ENCODE measurements at places on chromosomes 11 and 22. TPM values are rescaled to one million over a fixed set of nuclear protein-coding genes. Genes with fewer than 3 reads are reported as not detected.

DAGLA gene
- total RNA-seq, result 1.2 TPM

DERL3 gene
- 0.34 TPM for total RNA-seq

LTO1 gene
- 20.6 TPM for total RNA-seq

NELL1 gene
- total RNA-seq, result 3.9 TPM

IGLL5 gene
- total RNA-seq, result not detected

SYCE3 gene
- not detected for total RNA-seq

TSPAN18 gene
- total RNA-seq, result 5.1 TPM

MUC15 gene
- 58.1 TPM for total RNA-seq

SUSD2 gene
- 41.4 TPM for total RNA-seq

OR52N4 gene
- total RNA-seq, result not detected

RIC3 gene
- 27.2 TPM for total RNA-seq

GPR83 gene
- total RNA-seq, result 0.30 TPM

CASP5 gene
- not detected for total RNA-seq

ACRV1 gene
- not detected for total RNA-seq

SLC22A6 gene
- total RNA-seq, result not detected
